ENCODE measurements at places on chromosomes 1 and 21. TPM values are rescaled to one million over a fixed set of nuclear protein-coding genes. Genes with fewer than 3 reads are reported as not detected.

The IL20 gene
- total RNA-seq, result not detected

The LCE2A gene
- total RNA-seq, result not detected

The INAVA gene
- total RNA-seq, result 0.05 TPM

The PERM1 gene
- total RNA-seq, result 187 TPM

The MRPS14 gene
- total RNA-seq, result 29.5 TPM

The CHODL gene
- 0.20 TPM for total RNA-seq

The APOBEC4 gene
- not detected for total RNA-seq

The CAPN2 gene
- total RNA-seq, result 76.9 TPM

The LRRC53 gene
- not detected for total RNA-seq

The HES4 gene
- 39.4 TPM for total RNA-seq

The DNAH14 gene
- total RNA-seq, result 5.5 TPM

The GJA4 gene
- total RNA-seq, result 19.1 TPM

DNA sequence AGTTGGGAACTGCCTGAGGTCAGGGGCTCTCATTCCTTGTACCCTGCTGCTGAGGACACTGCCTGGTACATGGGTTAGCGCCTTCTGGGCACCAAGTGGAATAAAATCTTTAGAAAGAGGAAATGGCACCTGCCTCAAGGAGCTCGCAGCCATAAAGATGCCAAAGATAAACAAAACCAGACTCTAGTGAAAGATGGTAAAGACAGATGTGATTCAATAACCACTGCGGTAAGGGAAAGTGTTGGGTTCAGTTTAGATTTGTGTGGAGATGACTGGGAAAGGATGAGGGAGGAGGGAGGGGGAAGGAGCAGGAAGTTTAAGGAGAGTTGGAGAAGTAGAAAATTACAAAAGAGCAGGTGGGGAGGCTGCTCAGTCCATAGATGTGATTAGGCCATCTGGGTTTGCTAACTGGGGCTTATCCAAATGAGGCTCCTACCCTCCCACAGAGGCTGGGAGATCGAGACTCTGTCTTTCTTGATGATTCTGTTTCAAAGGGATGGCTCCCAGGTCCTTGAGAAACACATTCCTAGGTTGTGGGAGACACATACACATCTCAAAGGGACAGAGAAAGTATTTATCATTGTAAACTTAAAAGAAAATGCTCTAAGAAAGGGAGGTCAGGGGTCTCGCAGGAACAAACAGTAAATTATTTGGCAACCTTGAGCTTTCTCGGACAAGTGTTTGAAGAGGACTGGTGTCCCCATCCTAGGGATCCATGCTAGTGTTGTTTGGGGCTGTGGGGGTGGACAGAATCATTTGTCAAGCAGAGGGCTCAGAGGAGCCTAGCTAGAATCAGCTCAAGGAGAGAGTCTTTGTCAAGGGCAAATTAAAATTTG, 65.7 kb upstream of the MORC3 start:
- no peak for DNase-seq

GRCh38 chr21:22536509-22536908, 1538.3 kb downstream of the NCAM2 start:
- no peak for DNase-seq

DNA sequence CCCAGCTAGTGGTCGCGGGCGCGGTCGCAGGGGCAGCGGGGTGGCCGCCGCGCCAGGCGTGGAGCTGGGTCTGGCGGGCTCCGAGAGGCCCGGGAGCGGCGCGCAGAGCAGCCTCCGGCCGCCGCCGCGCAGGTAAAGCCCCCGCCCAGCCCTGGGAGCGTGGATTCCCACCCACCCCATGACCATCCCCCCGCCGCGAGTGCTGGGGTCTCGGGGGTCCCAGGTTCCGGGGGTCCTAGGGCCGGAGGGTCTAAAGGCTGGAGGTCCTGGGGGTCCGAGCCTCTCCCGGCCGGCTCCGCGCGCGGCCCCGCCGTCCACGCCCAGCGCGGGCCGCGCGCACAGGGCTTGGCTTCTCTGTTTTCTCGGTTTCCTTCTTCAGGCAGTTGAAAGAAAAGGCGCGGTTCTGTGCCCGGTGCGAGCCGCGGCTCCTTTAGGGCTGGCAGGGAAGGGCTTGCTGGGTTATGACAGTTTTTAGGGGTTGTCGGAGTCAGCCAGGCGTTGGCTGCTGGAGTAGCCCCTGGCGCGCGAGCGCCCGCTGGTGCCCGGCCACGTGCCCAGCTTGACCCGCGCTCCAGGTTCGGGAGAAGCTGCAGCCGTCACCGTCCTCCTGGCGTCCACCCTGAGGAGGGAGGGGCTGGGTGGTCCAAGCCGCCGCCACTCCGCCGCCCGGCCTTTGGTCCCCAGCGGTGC, 359 bp downstream of the LRRC3 start:
- DNase-seq, result peak; percentile 78

GRCh38 chr1:235864931-235865525, 1.7 kb downstream of the LYST start:
- DNase-seq, result no peak

DNA sequence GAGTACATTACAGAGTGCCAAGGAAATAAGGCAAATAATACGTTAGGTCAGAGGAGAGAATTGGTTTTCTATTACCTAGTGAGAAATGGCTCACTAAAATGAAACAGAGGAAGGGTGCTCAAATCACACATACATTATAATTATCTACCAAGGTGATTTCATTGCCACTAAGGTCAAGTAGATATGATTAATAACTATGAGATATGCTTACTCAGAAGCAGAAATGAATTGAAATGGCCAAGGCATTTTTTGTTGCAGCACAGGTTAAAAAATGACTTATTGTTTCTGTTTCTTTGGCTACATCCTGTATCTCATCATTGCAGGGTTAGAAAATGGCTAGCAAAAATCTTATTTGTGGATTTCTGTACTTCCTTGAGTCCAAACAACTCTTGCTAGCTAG, 154.5 kb upstream of the GORAB start:
- no peak for DNase-seq

- peak; percentile 41 for DNase-seq
These were observed 26.1 kb downstream of the ETS2 start for GRCh38 chr21:38831526-38832467.

DNA sequence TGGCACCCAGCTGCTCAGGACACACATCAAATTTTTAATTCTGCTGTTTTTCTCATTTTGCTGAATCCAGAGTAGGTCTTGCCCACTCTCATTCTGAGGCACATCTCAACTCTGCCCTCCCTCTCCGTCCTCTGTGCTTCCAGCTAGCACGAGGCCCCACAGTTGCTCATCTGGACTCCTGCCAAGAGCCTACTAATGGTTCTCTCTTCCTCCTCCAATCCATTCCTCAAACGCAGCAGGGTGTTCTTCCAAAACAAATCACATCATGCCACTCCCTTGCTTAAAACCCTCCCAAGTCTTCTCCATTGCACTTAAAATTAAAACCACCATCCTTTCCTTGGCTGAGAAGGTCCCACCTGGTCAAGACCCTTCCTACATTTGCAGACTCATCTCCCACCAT, 49.8 kb upstream of the SCAF4 start:
- DNase-seq, result peak; percentile 34

DNA sequence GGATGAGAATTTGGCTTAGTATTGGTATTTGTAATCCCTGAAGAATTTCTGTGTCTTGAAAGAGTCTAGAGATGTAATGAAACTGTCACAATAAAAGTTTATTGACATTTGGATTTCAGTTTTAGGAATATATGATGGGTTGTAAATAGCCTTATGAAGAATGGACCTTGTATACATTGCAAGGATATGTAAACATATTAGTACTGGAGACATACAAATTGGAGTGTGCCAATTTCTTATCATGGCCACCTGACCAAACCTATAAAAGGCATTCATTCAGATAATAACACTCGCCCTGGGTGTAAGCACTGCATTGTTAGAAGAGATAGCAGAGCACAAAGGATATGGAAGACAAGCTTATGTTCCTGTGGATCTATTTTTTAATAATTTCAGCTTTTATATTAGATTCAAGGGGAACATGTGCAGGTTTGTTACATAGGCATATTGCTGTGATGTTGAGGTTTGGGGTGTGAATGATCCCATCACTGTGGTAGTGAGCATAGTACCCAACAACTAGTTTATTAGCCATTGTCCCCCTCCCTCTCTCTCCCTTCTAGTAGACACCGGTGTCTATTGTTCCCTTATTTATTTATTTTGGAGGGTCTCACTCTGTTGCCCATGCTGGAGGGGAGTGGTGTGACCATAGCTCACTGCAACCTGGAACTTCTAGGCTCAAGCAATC, 8.6 kb downstream of the S1PR1 start:
- no peak for DNase-seq

- DNase-seq, result no peak
These were observed 16.6 kb downstream of the CDKN2C start for GRCh38 chr1:50986653-50987052.

DNA sequence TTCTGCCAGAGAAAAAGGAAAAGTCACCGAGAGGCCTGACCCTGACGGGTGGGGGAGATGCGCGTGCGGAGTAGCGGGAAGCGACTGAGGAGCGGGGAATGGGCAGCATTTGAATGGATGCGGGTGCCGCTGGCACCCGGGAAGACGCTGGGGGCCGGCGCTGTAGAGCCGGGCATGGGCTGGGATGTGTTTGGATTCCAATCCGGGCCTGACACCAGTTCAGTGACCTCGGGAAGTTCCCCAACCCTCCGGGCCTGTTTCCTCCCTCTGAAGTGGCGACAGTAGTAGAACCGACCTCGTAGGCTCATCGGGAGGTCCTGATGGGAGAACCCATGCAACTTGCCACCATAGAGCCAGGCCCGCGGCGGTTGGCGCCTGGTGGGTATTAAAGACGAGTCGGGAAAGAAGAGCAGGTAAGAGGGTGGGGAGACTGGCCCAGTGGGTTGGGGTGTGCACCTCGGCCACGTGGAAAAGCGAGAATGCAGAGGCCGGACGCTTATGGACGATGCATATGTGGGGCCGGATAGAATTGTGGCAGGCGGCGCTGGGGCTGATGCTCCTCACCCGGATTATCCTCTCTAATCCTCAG, 642 bp upstream of the SLC16A1 start:
- peak; percentile 46 for DNase-seq

DNA sequence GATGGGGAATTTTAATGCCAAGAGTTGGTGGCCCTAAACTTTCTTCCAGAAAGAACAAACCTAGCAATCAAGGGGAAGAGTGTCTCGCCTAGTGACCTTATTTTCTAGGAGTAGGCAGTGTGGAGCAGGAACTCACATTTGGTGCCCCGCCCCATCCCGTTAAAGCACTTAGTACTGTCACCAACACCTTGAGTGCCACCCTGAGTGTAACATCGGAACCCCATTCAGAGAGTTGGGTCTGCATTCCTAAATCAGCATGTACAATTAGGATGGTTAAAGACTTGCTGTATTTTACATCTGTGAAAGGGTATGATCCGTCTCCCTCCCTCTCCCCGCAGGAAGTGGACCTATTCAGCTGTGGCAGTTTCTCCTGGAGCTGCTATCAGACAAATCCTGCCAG, 15.5 kb downstream of the ETS2 start:
- DNase-seq, result no peak

GRCh38 chr1:235052067-235053008, 76.3 kb downstream of the TOMM20 start:
- no peak for DNase-seq

DNA sequence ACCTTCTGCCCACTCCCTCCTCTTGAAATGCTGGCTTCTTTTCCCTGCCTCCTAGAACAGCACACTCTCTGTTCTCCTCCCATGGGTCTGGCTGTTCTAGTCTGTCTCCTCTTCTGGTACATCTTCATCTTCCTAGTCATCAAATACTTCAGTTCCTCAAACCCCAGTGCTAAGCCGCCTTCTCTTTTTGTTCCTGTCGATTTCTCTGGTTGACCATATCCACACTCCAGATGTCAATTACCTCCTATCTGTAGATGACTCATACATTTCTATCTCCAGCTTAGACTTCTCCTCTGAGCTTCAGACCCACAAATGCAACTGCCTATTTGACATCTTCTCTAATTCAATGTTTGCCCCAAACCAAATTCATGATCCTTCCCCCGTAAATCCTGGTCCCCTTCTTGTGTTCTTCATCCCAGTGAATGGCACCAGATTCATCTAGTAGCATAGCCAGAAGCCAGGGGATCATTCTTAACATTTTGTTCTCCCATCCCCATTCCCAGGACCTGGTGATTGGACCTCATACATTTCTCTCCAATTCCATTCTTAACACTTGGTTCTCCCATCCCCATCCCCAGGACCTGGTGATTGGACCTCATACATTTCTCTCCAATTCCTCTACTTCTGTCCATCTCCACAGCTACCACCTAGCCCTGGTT, 35.9 kb downstream of the USP24 start:
- no peak for DNase-seq

- no peak for DNase-seq
These were observed 182.5 kb downstream of the AKT3 start for GRCh38 chr1:243667591-243667990.

DNA sequence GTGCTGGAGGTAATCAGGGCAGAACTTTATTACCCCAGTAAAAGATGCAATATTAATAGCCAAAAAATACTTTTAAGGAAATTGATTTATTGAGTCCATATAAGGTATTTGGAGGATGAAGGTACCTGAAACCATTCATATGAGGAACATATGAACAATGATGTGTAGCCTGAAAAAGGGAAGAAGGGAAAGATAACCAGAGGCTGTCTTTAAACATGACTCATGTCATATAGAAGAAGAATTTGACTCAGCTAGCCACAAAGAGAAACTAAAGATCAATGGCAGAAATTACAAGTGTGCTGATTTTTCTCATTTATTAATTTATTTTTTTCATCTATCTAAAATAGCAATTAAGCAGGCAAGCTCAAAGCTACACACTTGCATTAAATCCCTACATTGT, 136.2 kb upstream of the DUSP10 start:
- no peak for DNase-seq

DNA sequence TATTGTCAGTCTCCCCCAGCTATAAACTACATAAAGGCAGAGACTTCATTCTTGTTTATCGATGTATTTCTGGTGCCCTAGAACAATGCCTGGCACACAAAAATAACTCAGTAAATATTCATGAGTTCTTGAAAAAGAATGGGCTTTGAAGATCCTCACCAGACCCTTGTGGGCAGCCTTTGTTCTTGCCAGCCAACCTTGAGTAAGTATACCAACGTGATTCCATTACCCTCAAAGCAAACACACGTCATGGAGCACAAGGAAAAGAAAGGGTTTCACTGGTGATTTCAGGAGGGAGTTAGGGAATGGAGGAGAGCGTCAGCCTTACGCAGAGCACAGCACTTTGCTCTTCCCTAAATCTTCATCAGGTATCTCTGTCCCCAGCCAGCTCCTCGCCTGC, 29.4 kb downstream of the NMNAT2 start:
- DNase-seq, result no peak

GRCh38 chr21:42307106-42307505, 8.1 kb downstream of the TFF3 start:
- DNase-seq, result no peak

DNA sequence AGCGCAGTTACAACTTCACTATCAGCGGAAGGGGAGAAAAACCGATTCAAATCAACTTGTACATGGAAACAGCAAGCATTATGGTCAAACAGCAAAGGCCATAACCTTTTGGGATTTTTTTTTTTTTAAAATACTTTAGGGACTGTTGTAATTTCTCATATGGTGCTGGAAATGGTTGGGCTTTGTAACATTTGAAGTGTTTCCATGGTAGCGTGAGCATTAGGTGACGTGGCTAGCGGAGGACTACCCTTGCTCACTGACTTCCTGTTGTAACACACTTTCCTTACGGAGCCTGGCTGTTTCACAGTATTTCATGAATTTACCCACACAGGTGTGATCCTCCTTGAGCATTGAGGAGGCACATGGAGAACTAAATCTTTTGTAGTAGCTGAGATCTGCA, 269.5 kb downstream of the TM2D1 start:
- no peak for DNase-seq

GRCh38 chr21:35971824-35972223, 88.5 kb downstream of the SETD4 start:
- DNase-seq, result no peak
